ENCODE measurements at places on chromosomes 2 and 18.

- DNase-seq: no peak
Measured at GRCh38 chr2:6577960-6578359, 287.7 kb downstream of the CMPK2 start.

- DNase-seq: no peak
Measured at GRCh38 chr2:134208825-134209224, 45.0 kb upstream of the MGAT5 start.

- DNase-seq: peak; percentile 22
Measured at GRCh38 chr2:42072349-42073118, 24.7 kb downstream of the PKDCC start.

GRCh38 chr18:30280861-30281470 lies 761.6 kb downstream of the DSC3 start:
- DNase-seq: peak; percentile 32

DNA sequence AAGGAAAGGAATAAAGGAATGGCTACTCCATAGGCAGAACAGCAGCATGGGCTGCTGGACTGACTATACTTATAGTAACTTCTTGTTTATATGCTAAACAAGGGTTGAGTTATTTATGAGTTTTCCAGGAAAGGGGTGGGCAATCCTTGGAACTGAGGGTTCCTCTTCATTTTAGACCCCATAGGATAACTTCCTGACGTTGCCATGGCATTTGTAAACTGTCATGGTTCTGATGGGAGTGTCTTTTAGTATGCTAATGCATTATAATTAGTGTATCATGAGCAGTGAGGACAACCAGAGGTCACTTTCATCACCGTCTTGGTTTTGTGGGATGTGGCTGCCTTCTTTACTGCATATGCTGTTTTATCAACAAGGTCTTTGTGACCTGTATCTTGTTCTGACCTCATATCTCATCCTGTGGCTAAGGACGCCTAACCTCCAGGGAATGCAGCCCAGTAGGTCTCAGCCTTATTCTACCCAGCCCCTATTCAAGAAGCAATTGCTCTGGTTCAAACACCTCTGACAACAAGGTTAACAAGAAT lies 98.6 kb upstream of the CABLES1 start:
- no peak for DNase-seq

GRCh38 chr2:198701481-198701880 lies 756.3 kb downstream of the SATB2 start:
- DNase-seq: no peak

- DNase-seq: no peak
Measured at GRCh38 chr2:169572189-169572588, 1.5 kb downstream of the FASTKD1 start.

All from NCI-H748 treated with DMSO at 0.1 percent for 48 hours (cell line).